ENCODE measurements at places on chromosomes 6 and 20.

DNA sequence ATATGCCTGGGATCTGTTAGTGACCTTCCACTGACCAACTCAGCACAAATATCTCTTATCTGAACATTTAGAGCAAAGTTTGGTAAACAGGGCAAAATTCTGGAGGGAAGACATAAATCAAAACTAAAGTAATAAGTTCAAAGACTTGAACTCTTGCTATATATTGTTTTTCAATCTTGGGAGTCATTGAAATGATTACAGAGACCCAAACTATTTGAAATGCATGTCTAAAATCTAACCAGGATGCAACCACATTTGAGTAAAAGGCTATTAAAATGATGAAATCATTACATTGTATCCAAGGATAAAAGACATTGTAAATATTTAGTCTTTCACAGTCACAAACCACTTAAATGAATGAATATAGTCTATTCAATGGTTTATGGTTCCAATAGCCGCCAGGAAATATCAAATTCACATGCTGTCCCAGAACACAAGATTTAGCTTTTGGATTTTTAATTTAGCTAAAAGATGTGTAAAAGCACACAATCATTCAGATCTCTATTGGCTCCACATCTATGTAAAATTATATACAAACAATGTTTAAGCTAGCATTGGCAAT is 256.6 kb upstream of the EPHA7 start:
- no peak overlapping the region for H3K4me3 ChIP-seq
- no peaks in the 10 kb centered on the region for H3K36me3 ChIP-seq
- no peak for DNase-seq

GRCh38 chr6:1001655-1002349 is 308.9 kb upstream of the EXOC2 start:
- no peaks in the 10 kb centered on the region for H3K36me3 ChIP-seq
- no peak overlapping the region for H3K4me3 ChIP-seq
- no peaks in the 10 kb centered on the region for H3K27me3 ChIP-seq
- H3K27ac ChIP-seq, result no peak overlapping the region
- DNase-seq, result no peak

- H3K27me3 ChIP-seq, result no peaks in the 10 kb centered on the region
- no peak for DNase-seq
- no peaks in the 10 kb centered on the region for H3K36me3 ChIP-seq
- peaks cover 18% of the 10 kb centered on the region for H3K4me1 ChIP-seq
- H3K27ac ChIP-seq, result no peak overlapping the region
Observed at GRCh38 chr6:15023448-15023847, 222.4 kb upstream of the JARID2 start.

DNA sequence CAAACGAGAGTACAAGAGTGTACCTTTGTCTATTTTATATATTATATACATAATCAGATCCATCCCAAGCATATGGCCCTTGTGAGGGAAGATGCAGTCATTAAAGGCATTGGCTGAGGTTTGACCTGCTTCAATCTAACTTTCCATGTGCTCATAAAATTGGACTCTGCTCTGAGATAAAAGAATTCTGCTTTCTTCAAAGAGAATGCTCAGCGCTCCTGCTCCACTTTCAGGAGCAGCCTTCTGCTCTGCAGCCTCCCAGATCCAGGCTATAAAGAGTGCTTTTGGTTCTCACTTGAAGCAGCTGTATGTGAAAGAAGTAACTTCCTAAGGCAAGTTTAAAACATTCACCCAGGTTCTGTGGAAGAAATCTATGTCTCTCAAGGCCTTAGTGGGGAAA is 45.3 kb downstream of the CD83 start:
- no peaks in the 10 kb centered on the region for H3K36me3 ChIP-seq
- H3K4me1 ChIP-seq, result no peaks in the 10 kb centered on the region
- no peak overlapping the region for H3K4me3 ChIP-seq
- H3K27me3 ChIP-seq, result no peaks in the 10 kb centered on the region
- no peak overlapping the region for H3K27ac ChIP-seq

DNA sequence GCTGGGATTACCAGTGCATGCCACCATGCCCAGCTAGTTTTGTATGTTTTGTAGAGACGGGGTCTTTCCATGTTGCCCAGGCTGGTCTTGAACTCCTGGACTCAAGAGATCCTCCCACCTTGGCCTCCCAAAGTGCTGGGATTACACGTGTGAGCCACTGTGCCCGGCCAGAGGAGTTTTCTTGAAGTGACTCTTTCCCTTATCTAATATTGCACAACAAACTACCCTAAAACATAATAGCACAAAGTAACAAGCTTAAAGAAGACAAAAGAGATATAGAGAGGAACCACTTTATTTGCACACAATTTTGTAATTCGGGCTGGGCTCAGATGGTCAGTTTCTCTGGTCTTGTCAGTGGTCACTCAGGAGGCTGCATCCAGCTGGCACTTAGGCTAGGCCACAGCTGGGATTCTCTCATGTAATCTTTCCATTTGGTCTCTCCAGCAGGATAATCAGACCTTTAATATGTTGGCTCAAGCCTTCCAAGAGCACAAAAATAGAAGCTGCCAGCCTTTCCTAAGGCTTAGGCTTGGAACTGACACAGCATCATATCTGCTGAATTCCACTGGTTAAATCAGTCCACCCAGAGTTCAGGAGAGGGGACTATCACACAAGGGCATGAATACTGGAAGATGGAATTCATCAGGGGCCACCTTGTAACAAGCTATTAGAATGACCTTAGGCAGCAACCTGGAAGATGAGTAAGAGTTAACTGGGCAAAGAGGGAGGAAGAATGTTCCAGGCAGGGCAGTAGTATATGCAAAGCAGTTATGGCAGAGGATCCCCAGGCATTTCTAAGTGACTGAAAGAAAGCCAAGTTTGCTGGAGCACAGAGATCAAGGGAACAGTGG is 56.7 kb upstream of the PNRC1 start:
- no peak overlapping the region for H3K4me3 ChIP-seq
- H3K27me3 ChIP-seq, result no peaks in the 10 kb centered on the region
- H3K36me3 ChIP-seq, result no peaks in the 10 kb centered on the region
- no peaks in the 10 kb centered on the region for H3K4me1 ChIP-seq
- H3K27ac ChIP-seq, result no peak overlapping the region

GRCh38 chr20:53944796-53945195 is 125.6 kb downstream of the BCAS1 start:
- DNase-seq, result no peak
- H3K36me3 ChIP-seq, result no peaks in the 10 kb centered on the region
- H3K27ac ChIP-seq, result no peak overlapping the region
- no peak overlapping the region for H3K4me3 ChIP-seq

GRCh38 chr20:7291323-7291943 is 523.9 kb downstream of the BMP2 start:
- H3K4me3 ChIP-seq, result no peak overlapping the region
- no peaks in the 10 kb centered on the region for H3K36me3 ChIP-seq
- no peaks in the 10 kb centered on the region for H3K27me3 ChIP-seq
- no peaks in the 10 kb centered on the region for H3K4me1 ChIP-seq

DNA sequence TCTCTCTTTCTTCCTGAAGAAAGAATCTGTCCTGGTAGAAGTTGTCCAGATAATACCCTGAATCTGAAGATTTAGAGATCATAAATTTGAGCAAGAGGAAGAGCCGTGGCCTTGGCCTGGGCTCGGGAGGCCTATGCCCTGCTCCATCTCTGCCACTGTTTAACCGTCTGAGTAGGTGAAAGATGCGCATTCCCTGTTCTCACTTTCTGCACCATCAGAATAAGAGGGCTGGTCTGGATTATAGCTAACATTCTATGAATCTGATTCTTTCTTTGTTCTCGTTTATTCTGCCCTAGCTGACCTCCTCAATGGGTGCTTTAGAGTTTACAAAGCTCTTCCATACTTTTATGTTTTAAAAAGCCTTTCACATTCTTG is 51.3 kb downstream of the ELOVL4 start:
- no peaks in the 10 kb centered on the region for H3K36me3 ChIP-seq
- no peaks in the 10 kb centered on the region for H3K4me1 ChIP-seq
- DNase-seq, result no peak
- H3K27me3 ChIP-seq, result no peaks in the 10 kb centered on the region

GRCh38 chr6:1617466-1618310 is 8.0 kb downstream of the FOXC1 start:
- no peaks in the 10 kb centered on the region for H3K36me3 ChIP-seq
- H3K27me3 ChIP-seq, result peaks cover 100% of the 10 kb centered on the region
- H3K4me3 ChIP-seq, result no peak overlapping the region
- H3K27ac ChIP-seq, result no peak overlapping the region

GRCh38 chr6:148747145-148747470 is 278 bp downstream of the UST start:
- peak overlapping the region; percentile 90 for H3K27ac ChIP-seq
- H3K27me3 ChIP-seq, result no peaks in the 10 kb centered on the region
- no peaks in the 10 kb centered on the region for H3K36me3 ChIP-seq
- peak; percentile 88 for DNase-seq
- peak overlapping the region; percentile 93 for H3K4me3 ChIP-seq
- H3K4me1 ChIP-seq, result peaks cover 34% of the 10 kb centered on the region

DNA sequence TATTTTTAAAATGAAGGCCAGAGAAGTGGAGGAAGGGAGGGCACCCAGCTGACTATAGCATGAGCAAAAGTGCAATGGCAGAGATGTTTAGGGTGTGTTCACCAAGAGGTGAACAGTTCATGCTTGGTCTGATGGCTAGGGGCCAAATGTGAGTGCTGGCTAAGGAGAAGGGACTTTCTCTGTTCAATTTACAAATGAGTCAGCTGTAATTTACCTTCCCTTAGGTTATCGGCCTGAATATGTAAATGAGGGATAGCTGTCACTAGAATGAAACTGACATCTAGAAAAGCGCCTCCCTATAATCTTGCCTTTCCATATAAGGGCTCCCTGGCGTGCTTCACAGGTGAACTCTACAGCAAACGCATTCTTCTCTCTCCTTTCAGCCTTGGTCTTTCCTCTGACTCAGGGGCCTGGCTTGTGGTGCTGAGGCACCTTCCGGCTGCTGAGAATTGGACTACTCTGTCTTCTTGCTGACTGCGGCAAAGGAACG is 114.7 kb upstream of the BACH2 start:
- H3K27ac ChIP-seq, result no peak overlapping the region
- no peaks in the 10 kb centered on the region for H3K27me3 ChIP-seq
- no peaks in the 10 kb centered on the region for H3K36me3 ChIP-seq
- no peak overlapping the region for H3K4me3 ChIP-seq

GRCh38 chr6:28003059-28003458 is 46.0 kb downstream of the OR2B6 start:
- H3K36me3 ChIP-seq, result no peaks in the 10 kb centered on the region
- H3K4me1 ChIP-seq, result no peaks in the 10 kb centered on the region
- no peak overlapping the region for H3K27ac ChIP-seq

DNA sequence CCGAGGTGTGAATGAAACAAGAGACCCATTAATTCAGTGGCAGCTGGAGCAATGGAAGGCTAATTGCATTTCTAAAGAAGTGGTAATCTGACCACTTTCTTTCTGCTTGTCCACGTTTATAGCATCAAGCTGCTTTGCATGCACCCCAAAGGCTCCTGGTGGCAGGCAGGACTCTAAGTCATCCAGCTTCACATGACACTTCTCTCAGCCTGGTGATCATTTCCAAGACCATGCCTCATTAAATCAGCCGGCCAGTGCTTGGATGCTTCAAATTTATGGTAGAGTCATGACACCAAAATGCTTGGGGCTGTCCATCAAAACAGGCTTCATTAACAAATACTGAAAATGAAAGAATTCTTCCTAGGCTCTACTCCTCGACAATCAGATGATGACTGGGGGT is 614.9 kb downstream of the DOK5 start:
- H3K4me3 ChIP-seq, result no peak overlapping the region
- no peaks in the 10 kb centered on the region for H3K36me3 ChIP-seq
- H3K27me3 ChIP-seq, result no peaks in the 10 kb centered on the region

DNA sequence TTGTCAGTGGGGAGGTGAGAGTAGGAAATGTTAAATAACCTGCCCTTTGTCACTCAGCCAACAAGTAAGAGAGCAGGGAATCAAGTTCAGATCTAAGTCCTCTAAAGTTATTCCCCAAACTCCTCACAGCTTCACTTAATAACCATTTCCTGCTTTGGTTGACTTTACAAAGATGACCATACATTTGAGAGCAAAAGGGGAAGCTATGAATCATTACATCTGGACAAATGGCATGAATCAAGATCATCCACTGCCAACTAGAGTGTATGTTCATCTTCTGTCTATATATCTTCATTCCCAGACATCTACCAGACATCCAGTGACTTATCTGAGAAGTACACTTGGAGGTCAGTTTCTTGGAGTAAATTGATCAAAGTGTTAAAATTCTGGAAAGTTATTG is 15.1 kb upstream of the HIVEP2 start:
- DNase-seq, result no peak
- no peak overlapping the region for H3K4me3 ChIP-seq
- H3K27ac ChIP-seq, result no peak overlapping the region
- H3K4me1 ChIP-seq, result no peaks in the 10 kb centered on the region
- H3K36me3 ChIP-seq, result no peaks in the 10 kb centered on the region
- H3K27me3 ChIP-seq, result no peaks in the 10 kb centered on the region

- H3K36me3 ChIP-seq, result no peaks in the 10 kb centered on the region
- H3K27ac ChIP-seq, result no peak overlapping the region
- no peaks in the 10 kb centered on the region for H3K27me3 ChIP-seq
Observed at GRCh38 chr6:108501559-108501958, 59.2 kb upstream of the FOXO3 start.

- H3K27ac ChIP-seq, result no peak overlapping the region
- no peaks in the 10 kb centered on the region for H3K4me1 ChIP-seq
- no peak for DNase-seq
- H3K4me3 ChIP-seq, result no peak overlapping the region
Observed at GRCh38 chr6:2035046-2035445, 210.4 kb downstream of the GMDS start.

DNA sequence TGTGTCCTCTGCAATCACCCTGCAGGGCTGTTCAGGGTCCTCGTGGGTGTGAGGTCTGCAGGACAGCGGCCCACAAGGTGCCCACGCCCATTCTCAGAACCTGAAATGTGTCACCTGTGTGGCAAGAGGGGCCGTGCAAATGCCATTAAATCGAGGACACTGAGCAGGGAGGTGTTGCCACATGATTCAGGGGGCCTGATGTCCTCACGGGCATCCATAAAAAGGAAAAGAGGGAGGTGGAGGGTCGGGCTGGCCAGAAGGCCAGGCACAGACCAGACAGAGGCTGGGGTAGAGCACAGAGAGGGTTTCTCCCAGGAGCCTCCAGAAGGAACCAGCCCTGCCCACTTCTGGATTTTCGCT is 239.6 kb downstream of the ERMARD start:
- peaks cover 34% of the 10 kb centered on the region for H3K4me1 ChIP-seq
- DNase-seq, result no peak
- no peaks in the 10 kb centered on the region for H3K27me3 ChIP-seq

DNA sequence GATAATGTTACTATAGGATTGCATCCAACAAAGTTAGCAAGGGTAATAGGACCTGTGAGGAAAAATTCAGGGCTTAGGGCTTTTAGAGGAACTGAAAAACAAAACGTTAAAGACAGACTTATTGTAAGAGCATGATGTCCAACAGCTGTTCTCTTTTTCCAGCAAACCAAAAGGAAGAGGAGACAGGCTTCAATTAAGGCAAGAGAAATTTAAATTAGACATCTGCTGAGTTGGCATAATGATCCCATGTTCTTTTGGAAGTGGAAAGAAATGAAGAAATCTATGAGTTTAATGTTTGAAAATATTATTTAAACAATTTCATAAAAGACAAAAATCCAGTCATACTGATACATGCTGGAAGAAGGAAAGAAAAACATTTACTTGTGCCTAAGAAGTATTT is 95.7 kb upstream of the HMGCLL1 start:
- H3K36me3 ChIP-seq, result no peaks in the 10 kb centered on the region
- H3K27me3 ChIP-seq, result no peaks in the 10 kb centered on the region
- no peak overlapping the region for H3K4me3 ChIP-seq
- no peak overlapping the region for H3K27ac ChIP-seq
